ENCODE measurements at places on chromosomes 16 and 17.

DNA sequence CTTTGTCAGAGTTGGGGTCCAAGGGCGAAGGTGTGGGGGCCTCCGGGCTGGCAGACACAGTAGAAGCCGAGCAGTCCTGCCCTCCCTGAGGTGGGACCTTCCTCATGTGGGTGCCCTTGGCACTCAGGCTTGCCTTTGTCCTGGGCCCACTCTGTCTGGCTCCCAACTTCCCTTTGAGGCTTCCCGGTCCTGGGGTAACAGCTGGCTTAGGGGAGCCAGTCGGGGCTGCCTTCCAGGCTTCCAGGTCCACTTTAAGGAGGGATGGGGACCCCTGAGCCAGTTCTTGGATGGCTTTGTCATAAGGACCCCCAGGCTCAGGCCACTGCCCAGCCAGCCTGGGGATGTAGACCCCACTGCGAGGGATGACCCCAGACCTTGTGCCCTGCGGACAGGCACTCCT, 7.8 kb downstream of the GAS2L2 start:
- no peak for DNase-seq

DNA sequence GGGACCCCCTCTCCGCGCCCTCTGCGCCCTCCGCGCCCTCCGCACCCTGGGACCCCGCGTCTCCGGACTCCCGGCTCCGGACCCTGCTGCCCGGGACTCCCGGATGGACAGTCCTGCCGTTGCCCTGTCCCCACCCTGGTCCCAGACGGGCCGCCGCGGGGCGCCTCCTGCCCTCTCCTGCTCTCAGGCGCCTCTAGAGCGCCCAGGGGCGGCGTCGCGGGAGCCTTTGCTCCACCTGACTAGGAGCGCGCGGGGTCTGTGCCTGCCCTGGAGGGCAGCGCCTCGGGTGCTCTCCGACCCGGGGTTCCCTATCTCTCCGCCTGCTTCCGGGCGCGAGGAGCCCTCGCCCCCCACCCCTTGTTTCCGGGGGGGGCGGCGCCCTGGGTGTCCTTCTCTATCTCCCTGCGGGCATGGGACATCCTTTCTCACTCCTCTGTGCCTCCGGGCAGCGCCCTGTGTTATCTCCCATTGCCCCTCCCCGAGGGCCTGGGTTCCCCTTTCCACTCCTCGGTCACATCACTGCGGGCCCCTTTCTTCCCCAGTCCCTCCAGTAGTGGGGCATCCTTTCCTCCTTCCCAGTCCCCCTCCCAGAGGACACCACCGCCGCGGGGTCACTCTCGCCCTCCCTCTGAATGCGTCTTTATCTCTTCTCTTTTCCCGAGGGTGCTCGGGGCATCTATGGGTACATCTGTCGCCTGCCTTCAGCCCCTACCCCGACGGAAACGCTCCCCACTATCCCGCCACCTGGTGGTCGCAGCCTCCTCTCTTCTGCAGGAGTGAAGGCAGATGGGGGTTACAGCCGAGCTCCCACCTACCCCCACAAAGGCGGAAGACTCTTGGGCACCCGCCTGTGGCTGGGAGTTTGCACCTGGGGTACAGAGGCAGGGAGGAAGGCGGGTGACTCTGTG, 875 bp downstream of the PRKCB start:
- no peak for DNase-seq

DNA sequence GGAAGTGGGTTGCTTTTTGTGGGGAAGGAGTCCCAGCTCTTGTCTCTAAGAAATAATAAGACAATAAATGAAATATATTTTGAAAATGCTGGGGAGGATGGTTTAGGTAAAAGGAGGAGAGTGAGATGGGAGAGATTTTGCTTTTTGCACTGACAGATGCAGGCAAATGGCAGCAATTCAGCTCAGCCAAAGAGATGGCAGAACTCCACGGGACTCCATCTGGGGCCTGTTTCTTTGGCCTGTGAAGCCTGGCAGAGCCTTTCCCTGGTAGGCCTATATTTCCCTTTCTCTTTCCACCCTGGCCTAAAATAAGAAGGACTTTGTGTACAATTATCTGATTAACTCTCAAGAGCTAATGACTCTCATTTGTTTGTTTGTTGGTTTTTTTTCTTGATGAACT, 1525.1 kb downstream of the CDH11 start:
- DNase-seq, result no peak

DNA sequence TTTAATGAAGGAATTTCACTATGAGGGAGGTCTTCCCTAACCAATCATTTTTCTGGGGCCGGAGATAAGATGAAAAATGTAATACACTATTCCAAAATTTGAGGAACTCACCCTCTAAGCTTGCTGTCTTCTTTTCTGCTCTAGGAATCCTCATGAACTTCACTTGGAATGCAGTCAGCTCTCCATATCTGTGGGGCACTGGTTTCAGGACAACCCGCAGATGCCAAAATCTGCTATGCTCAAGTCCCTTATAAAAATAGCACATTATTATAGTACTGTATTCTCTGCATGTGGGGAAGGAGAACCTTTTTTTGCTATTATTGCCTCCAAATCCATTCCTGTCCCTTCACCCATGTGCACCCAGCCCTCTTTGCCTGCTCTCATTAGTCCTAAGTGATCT, 146.0 kb downstream of the ABCA8 start:
- DNase-seq, result no peak

- DNase-seq, result no peak
These were observed 4.8 kb downstream of the LGALS3BP start for GRCh38 chr17:78974635-78975591.

Data from non-pigmented ciliary epithelial cell (primary cell).